ENCODE measurements at places on chromosomes 1 and 21.

DNA sequence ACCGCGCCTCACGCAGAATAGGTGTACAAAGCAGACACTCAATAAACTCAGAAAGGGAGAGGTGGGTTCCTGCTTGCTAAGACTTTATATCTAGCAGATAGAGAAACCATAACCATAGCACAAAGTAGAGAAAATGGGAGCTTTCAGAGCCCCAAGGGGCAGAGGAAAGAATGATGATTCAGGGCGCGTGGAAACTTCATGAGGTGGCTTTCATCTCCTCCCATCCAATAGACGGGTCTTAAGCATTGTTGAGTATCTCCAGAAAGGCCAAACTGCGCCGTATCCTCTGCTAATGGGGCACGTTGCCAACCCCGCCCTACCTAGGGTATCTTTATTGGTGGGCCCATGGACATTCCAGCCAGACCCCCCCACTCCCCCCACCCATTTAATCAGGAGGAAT, 778 bp upstream of the MIXL1 start:
- no peak for DNase-seq

- no peak for DNase-seq
Observed at GRCh38 chr21:39114871-39115575, 68.2 kb downstream of the PSMG1 start.

GRCh38 chr1:22903113-22903512, 69.6 kb downstream of the LACTBL1 start:
- no peak for DNase-seq

GRCh38 chr1:40861224-40862003, 749 bp downstream of the CITED4 start:
- DNase-seq = peak; percentile 30

- no peak for DNase-seq
Observed at GRCh38 chr21:28310711-28311110, 682.0 kb downstream of the LTN1 start.

- no peak for DNase-seq
Observed at GRCh38 chr1:165351863-165352441, 4.6 kb downstream of the LMX1A start.

DNA sequence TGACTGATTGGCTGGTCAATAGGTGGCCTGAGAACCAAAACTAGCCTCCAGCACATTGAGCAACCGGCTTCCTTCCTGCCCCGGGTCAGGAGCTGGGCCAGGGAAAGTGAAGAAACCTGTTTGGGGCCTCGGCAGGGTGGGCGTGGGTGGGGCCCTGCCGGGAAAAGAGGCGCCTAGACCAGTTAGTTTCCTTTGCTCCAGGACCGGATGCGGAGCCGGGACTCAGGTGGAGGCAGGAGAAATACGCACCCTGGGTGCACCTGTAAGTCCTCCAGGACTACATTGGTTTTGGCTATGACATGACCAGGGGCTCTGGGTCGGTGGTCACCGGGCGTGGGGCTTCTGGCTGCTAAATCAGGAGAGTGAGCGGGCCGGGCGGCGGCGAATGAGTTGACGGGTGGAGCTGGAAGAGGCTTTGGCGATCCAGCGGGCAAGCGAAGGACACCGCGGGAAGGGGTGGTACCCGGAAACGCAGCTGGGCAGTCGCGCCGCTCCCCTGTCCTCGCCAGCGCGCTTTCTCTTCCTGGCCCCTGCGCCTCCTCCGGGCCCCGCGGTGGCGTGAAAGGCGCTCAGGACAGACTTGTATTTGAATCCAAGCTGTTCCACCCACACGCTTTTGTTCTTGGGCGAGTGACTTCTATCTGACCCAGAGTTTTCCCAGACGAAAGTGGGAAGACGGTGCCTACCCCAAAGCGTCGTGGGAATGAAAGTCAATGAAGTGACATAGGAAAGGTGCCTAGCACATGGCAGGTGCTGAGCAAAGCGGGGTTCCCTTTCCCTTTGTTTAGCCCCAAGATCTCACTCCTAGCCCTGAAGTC, 30.6 kb upstream of the JUN start:
- DNase-seq = no peak

DNA sequence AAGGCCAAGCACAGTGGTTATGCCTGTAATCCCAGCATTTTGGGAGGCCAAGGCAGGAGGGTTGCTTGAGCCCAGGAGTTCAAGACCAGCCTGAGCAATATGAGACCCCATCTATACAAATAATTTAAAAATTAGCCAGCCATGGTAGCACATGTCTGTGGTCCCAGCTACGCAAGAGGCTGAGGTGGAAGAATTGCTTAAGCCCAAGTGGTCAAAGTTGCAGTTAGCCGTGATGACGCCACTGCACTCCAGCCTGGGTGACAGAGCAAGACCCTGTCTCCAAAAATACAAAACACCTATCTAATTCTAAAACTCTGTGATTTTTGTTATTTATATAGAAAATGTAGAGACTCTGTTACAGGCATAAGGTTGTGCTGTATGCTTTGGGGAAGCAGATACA, 44.2 kb upstream of the ZYG11A start:
- no peak for DNase-seq

- DNase-seq = peak; percentile 50
Observed at GRCh38 chr1:153277852-153278251, 18.4 kb downstream of the LORICRIN start.

GRCh38 chr1:39332828-39333227, 128.3 kb downstream of the MACF1 start:
- no peak for DNase-seq

DNA sequence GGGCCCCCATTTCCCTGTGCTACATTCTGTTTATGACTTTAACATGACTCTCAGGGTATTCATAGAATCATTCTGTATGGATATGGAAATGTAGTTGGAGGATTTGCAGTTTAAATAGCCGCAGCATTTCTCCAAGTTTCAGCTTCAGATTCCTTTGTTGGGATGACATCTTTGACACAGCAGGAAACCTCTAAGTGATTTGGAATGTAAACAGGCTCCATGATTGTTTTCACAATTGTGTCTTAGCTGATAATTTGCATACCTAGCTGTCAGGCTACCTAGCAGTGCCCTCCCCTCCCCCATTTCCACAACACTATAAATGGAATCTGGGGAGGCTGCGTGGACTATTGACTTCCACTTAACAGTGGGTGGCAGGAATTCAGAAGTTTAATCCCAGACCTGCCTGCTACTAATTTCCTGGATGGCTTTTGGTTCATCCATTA, 290.2 kb downstream of the HLX start:
- no peak for DNase-seq

GRCh38 chr1:187018291-187018690, 189.5 kb downstream of the PLA2G4A start:
- no peak for DNase-seq

GRCh38 chr1:231423648-231424047, 1.6 kb upstream of the EGLN1 start:
- no peak for DNase-seq

- no peak for DNase-seq
Observed at GRCh38 chr1:51553911-51554310, 34.8 kb upstream of the EPS15 start.
